ENCODE measurements at places on chromosomes 6 and 20.
A peak's percentile ranks its signal among the peaks of the same experiment; 100 is the strongest.

- peak; percentile 67 for DNase-seq
Measured at GRCh38 chr20:49541733-49542513, 26.0 kb downstream of the PTGIS start.

DNA sequence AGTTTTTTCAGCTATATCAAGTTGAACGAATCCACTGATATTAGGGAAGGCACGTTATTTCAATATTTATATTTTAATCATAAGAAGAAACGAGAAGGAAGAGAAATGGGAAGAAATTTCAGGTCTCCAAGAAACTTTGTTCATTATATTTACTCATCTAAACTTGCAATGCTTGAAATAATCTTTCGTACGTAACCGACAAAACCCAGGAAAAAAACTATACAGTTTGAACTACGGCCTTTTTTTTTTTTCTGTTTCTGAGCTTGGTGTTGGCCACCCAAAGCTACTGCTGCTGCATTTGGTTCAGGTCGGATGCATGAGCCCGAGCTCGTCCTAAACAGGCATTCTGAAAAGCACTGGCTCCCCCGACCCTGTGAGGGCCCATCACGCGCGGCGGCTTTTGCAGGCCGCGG is 548 bp downstream of the PERP start:
- no peak for DNase-seq

DNA sequence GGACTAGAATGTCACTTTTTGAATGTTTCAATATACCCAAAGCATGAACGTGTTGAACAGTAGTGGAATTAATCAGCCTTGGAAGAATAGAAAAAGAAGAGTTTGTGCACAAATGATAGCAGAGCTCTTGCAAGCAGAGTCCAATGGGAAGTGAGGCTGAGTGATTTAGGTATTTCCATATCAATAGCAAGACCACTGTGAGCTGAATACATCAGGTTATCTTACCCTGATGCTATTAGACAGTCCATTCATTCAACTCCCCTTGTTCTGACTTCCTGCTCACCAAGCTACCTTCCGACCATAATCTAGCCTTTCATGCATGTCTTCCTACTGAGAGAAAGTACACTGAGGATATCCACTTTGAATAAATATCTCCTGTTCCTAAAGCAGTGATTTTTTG is 349.2 kb upstream of the RNF217 start:
- DNase-seq, result no peak

DNA sequence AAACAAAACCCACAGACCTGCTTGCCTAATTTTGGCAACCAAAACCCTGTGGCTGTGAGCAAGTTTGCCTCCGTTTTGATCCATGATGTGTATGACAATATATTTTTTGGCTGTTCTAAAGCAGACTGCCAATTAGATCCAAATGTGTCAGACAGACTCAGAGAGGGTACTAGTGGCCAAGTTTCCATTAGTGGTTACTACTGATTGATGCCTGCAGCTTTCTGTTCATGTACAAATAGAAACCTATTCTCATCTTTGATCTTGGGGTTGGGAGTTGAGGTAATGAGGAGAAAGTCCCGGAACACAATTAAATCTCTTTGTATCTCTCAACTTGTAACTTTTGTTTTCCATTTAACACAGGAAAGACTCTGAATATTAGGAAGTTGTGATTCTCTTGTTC is 100.9 kb downstream of the RNF144B start:
- no peak for DNase-seq
